ENCODE measurements at places on chromosomes 5 and 9. TPM values are rescaled to one million over a fixed set of nuclear protein-coding genes. Genes with fewer than 3 reads are reported as not detected.

DNA sequence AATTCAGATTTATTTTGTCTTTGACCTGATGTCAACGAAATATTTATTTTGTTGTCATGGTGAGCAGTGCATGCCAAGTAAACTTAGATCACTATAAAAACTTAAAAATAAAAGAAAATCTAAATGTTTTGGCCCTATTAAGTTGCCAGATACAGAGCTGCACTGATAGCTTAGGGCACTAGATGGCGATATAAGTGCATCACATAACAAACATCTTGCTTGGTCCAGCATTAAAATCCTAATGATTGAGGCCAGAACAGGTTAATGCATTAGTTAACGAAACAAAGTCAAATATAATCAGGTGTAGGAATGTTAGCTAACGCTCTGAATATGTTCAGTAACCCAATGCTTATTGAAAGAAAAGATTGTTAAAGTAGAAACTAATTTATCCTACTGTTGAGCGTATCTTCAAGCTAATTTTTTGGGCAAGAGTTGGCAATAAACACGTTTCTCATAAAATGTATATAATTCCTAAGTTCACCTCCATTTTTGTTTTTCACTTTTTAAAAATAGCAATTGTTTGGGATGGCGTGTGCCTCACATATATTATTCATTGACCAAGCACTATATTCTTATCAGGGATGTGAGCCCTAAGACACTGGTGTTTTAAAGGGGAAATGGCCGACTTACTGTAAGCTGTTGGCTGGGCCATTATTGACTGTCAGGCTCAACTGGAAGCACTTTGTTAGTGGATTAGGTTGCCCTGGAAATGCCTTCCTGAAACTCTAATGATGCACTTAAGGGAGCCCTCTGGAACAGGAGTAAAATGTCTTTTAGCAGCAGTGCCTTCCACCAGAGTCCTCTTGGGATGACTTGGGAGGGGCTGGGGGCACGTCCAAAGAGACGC is 33.3 kb downstream of the KCTD16 start:
- DNase-seq, result peak; percentile 65

- no peak for DNase-seq
Measured at GRCh38 chr5:151688436-151688835, 1.7 kb upstream of the SPARC start.

The IFNA5 gene
- not detected for total RNA-seq

The ARID3C gene
- total RNA-seq, result not detected

The SLC36A2 gene
- total RNA-seq, result 0.14 TPM

GRCh38 chr9:136208675-136209074 is 3.7 kb upstream of the LHX3 start:
- DNase-seq, result no peak

- DNase-seq, result no peak
Measured at GRCh38 chr5:170939178-170939577, 77.4 kb downstream of the RANBP17 start.

- no peak for DNase-seq
Measured at GRCh38 chr9:91211919-91212318, 149.8 kb downstream of the AUH start.

The SPATA24 gene
- total RNA-seq, result 3.4 TPM

The ZDHHC11 gene
- 2.0 TPM for total RNA-seq

DNA sequence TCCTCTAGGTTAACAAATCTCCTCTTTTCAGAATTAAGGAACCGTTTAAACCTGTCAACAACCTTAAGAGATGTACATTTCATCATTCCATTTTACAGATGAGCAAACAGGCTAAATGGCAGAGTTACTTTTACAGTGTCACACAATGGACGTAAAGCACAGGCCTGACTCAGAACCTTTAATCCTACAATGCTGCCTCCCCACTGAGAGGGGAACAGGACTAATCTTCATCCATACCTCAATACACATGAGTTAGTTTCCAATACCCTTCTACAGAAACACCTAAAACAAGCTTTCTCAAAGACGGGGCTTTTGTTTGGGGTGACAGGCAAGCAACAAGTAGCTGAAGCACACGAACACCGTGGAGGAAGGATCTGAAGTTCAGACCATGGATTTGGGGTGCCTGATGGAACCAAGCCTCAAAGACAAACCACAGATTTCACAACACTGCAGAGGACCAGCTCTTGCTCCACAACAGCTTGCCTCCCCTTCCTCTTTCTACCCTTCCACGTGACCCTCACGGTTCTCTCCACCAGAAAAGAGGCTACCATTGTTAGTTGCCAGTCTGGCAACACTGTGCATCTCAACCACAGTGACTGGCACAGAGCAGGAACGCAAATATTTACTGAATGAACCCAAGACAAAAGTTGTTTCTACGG is 1.8 kb downstream of the RNF130 start:
- DNase-seq, result peak; percentile 40

Data from H4 (cell line).